Karpas-422 (cell line): ENCODE measurements at places on chromosomes 11 and 22.

- peak; percentile 89 for DNase-seq
Measured at GRCh38 chr22:43883012-43883661, 8.7 kb downstream of the PNPLA5 start.

GRCh38 chr11:108847298-108847990, 182.6 kb downstream of the DDX10 start:
- no peak for DNase-seq

- DNase-seq: no peak
Measured at GRCh38 chr11:36774603-36775002, 176.6 kb upstream of the RAG2 start.

DNA sequence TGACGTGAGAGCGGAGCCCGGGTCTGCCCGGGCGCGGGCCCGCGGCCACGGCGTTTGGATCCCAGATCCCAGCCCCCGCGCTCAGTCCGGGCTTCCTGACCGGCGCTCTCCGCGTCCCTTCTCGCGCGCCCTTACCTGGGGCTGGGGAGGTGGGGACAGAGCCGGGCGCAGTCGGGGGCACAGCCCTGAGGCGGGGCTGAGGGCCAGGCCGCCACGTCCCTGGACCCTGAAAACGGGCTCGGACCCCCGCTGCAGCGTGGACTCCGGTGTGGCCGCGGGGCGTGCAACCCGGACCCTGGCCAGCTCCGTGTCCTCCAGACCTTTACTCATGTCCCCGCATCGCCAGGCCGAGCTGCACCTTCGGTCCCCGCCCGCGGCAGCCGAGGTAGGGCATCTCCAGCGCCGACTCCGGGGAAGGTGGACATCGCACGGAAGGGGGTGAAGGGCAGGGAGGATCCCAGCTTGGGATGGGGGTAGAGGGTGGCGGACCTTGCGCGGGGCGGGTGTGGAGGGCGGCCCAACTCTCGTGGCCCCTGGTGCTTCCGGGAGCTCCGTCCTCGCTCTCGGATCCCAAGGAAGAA, 9.9 kb upstream of the AIFM3 start:
- no peak for DNase-seq

- peak; percentile 73 for DNase-seq
Measured at GRCh38 chr11:9060700-9061111, 30.7 kb downstream of the SCUBE2 start.

GRCh38 chr11:69575296-69576068, 65.5 kb upstream of the CCND1 start:
- no peak for DNase-seq

- DNase-seq: no peak
Measured at GRCh38 chr11:106872246-106872645, 146.0 kb downstream of the GUCY1A2 start.

DNA sequence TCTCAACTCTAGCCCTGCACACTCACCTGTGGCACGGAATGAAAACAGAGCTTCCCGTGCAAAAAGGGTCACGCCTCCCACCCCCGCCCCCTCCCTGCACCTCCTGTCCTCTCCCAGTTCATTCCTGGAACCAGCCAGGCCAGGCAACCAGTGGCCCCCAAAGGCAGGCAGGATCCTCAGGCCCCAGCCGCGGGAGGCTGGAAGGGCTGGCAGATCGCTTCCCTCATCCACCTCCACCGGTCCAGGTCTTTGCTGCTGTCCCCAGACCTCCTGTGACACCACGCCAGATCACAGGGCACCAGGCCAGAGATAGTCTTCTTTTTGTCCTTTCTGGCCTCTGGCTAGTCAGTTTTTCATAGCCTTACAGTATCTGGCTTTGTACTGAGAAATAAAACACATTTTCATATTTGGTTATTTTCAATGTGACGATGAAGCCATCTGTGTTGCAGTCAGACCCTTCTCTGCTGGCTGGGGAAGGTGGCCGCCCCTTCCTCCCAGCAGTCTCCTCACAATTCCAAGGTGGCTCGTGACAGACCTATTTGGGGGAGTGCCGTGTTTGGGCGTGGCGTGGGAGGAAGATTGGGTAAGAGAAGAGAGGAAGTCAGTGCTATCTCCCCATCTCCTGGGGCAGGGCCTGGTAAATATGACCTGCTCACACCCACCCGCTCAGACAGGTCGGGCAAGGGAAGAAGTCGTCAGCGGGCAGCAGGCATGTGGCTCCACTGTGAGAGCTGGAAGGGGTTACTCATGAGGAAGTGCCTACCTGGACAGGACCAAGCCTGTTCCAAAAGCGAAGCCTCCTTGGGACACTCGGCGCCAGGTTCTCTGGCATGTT, 9.1 kb downstream of the SSH3 start:
- no peak for DNase-seq

- DNase-seq: no peak
Measured at GRCh38 chr22:38943201-38943600, 14.2 kb upstream of the APOBEC3A start.

DNA sequence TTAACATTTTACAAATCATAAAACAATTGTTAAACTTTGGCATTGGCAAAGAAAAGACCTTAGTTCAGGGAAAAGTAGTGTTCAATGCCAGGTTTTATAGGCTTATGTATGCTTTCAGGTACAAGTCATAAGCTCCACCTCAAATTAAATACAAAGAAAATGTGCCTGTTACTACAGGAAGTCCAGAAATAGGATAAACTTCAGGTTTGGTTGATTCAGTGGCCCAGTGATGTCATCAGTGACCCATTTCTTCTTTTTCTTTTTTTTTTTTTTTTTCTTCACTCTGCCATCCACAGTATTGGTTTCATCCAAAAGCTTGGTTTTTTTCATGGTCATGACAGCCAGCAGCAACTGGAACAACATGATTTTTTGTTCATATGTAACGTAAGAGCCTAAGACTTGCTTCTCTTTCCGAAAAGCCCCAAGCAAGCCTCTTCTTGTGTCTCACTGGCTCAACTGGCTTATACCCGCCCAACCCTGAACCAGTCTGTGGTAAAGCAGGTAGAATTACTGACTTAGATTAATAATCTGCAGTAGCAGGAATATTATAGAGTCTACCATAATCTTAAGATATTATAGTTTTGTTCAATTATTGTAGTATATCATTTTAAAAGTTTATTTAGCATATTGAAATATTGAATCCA, 46.2 kb downstream of the TTC17 start:
- peak; percentile 43 for DNase-seq

DNA sequence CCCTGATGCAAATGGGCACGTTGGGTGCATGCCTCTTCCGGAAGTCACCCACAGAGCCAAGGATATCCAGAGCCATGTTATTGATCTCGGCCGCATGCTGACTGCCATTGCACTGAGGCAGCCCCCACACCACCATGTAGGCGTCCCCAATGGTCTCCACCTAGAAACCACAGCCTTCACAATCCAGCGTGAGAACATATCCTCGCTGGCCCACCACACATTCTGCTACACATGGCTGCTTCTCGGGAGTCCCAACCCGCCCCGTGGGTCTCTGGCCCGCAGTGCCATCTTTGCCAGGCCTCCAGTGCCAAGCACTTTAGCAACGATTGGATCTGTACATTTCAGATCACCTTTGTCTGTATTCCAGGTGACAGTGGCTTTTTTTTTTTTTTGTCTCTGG, 26.2 kb upstream of the LRRC32 start:
- DNase-seq: no peak

- no peak for DNase-seq
Measured at GRCh38 chr11:11039208-11039965, 181.5 kb upstream of the ZBED5 start.

- no peak for DNase-seq
Measured at GRCh38 chr22:28034760-28035401, 115.8 kb upstream of the PITPNB start.

DNA sequence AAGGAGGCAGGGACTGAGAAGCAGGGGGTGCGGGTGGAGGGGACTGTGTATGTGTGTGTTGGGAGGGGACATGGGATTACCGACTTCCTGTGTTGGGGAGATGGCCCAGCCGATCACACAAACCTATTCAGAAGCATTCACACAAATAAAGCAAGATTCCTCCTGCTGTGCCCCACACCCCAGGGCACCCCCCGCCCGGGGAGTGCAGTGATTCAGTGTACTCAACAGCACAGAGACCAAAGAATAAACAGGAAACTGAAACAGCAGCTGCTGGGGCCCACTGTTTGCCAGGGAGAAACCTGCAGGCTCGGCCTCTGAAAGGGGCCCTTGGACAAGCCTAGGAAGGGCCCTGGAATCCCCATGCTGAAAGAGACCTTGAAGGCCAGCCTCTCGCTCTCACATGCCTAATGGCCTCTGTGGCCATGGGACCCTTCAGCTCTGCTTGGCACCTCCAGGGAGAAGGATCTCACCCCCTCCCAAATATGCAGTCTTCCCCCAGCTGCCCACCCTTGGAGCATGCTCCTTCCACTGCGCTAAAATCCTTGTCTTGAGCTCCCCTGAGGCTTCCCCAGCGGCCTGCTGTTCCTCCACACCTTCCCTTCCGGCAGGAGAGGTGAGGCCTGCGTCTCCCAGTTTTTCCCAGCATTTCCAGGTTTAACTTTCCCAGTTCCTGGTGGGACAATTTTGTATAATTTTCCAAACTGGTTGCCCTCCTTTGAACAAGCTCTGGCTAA, 72.9 kb downstream of the CSNK2A3 start:
- DNase-seq: no peak

GRCh38 chr11:66846671-66847091, 3.4 kb downstream of the RCE1 start:
- no peak for DNase-seq

DNA sequence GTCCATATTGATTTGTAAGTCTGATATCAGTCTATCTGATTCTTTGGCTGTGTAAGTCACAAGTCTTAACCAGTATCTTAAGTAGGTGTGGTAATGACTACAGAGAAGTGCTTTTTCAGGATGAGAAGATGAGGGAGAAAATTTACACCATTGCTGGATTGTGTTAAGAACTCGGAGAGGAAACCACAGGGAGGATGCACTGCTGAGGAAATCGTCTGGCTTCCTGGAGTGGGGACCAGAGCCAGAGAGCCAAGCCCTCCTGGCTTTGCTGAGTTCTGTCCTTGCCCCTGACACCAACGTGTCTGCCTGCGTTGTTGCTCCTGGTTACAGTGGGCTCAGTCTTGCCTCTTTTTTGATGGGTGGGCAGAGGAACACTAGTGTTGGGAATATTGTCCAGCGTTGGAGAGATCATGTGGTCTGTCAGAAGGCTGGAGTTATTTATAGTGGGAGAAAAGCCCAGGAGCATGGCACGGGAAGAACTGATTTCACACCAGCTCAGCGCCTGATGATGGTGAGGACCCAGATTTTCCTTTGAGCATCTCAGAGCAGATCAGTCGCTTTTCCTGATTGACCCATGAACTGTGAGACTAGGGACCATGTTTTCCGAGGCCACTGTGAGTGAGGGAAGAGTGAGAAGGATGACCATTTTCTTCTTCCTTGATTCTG, 29.6 kb downstream of the MARK2 start:
- no peak for DNase-seq

DNA sequence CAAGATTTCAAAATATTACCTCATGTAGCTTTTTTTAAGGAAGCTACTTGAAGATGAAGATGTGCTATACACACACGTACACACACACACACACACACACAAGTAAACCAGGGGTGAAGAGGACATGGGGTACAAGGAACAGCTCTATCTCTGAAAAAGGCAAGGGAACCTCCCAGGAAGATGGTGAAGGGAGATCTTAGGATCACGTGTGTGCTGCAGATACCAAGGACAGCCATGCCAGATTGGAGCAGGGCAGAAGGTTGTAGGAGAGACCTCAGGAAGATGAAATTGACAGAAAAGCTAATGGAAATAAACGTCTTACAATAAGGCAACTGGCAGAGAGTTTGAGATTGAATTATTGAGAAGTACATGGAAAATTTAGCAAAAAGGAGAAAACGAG, 19.7 kb downstream of the RAB39A start:
- DNase-seq: no peak

DNA sequence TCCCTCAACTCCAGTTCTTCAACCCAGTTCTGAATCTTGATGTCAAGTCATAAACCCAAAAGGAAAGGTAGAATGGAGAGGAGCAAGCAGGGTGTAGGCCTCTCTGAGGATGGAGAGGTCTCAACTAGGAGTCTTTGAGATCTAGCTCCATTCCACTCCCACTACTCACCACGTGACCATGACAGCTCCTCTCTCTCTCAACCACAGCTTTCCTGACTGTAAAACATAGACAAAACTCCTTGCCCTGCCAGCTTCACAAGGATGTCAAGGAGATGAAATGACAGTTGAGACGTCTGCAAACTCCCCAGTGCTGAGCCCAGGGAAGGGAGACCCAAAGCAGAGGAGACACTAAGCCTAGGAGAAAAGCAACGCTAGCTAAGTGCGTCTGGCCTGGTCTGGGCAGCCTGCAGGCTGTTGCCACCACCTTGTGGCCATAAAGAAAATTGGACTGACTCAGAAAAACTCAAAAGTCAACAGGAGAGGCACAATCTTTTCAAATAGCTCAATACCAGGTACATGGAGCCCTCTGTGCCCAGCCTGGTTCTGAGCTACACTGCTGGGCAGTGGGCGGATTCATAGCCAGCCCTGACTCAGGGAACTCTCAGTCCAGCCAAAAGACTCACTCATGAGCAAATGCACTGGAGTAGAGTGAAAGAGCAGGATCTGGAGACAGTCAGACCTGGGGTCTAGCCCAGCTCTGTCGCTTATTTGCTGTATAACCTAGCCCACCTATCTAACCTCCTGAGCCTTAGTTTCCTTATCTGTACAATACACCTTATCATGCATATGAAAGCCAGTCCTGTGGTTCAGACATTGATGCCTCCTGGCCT, 3.4 kb downstream of the CLPB start:
- peak; percentile 85 for DNase-seq

DNA sequence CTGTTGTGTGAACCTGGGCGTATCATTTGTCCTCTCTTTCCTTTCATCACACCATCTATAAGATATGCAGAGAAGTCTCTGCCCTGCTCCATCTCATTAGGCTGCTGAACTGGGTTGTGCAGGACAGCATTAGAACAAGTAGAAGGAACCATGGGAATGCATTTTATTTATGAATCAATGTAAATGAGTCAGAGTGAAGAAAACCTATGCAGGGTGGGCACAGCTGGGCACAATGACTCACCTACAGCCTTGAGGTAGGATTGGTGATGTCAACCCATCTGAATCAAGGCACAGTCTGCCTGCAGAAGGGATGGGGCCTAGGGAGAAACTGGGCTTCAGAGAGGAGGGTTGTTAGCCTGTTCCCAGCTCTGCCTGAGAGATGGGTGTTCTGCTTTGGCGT, 123.4 kb downstream of the CSNK2A3 start:
- no peak for DNase-seq

DNA sequence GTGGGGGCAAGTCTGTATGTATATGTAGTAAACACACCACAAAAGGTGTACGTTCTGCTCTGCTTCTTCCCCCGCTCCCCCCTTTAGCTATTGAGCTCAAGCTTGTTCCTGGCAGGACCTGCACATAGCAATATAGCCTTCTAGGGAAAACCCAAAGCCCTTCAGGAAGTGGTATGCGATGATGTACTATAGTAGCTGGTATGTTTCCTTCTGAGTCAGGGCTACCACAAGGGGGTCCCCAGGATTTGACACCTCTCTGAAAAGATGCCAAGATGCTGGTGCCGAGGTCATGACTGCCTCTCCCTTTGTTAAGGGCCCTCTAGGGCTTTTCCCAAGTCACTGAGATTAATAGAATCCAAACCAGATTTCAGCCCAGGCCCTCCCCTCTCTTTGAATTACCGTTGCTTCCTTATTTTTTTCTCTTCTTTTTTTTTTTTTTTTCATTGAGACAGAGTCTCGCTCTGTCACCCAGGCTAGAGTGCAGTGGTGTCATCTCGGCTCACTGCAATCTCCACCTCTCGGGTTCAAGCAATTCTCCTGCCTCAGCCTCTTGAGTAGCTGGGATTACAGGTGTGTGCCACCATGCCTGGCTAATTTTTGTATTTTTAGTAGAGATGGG, 268.4 kb downstream of the ETS1 start:
- no peak for DNase-seq

GRCh38 chr11:111206472-111206871, 39.1 kb upstream of the POU2AF2 start:
- no peak for DNase-seq
